ENCODE measurements at places on chromosomes 1 and 21.
A peak's percentile ranks its signal among the peaks of the same experiment; 100 is the strongest.

DNA sequence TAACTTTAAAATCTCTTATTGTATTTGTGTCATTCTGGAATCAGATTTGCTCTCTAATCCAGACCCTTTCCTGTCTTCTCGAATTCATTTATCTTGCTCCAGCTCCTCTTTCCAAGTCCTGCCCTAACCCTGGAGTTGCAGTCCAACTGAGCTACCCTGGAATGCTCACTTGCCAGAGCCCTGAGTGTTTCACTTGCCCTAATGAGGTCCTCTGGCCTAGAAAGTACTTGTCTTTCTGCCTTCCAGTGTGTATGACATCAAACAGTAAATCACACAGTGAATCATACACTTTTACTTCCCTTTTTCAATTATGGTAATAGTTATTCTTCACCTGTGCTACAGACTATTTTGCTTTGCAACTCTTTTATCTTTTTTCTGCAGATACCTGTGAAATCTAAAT is 96.9 kb downstream of the NEK7 start:
- no peak for DNase-seq

DNA sequence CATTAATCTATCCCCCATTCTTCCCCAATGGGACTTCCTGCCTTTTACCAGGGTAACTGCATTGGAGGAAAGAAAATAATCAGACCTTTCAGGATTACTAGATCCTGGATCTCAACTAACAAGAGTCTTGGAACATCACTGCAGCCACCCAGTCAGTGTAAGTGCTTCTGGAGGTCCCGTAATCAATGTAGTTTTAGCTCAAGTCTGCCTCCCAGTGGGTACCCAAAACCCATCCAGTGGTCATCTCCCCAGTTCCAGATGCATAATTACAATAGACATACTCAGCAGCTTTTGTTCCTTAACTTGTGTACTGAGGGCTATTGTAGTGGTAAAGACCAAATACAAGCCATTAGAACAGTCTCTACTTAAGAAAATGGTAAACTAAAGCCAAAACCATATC is 319.1 kb downstream of the GPATCH2 start:
- no peak for DNase-seq

DNA sequence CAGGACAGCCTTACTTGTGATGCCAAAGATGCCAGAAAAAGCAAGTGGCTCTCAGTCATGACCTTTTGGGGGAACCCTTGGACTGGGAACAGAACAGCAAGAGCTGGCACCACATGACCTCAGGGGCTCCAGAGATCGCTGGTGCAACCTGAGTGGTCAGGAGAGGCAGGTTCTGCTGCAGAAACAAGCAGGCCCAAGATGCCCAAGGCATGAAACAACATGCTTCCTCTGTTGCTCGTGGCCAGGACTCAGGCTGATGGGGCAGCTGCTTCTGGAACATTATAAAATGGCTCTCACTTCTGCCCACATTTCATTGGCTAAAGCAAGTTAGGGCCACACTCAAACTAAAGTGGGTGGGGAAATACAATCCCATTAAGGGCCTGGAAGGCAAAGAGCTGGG is 17.7 kb upstream of the CLSTN1 start:
- no peak for DNase-seq

DNA sequence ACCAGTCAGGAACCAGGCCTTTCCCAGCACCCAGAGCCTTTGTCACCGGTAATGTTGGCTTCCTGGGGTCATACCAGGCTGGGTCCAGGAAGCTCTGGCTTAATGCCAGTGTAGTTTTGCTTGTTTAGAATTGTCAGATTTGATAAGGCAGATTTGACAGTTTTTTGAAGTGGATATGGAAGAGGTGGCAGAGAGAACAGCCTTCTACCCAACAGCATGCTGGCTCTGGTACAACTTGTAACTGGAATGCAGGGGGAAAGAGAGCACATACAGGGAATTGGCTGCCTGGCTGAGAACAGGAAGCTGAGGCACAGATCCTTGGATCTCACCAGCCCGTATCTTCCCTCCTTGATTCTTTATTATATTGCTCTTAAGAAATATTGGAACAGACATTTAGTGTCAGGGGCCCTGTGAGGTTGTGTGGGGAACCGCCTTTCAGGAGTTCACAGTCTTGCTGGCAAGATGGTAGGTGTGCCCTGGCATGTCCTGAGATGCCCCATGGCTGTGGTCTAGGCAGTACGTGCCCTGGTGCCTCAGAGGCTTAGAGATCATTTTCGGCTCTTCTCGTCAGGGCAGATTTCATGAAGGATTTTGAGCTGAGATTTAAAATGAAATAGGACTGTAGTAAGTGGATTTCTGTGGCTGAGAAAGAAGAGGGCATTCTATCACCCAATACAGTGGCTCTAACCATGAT is 227.0 kb downstream of the PBX1 start:
- no peak for DNase-seq

GRCh38 chr1:192697771-192698170 is 61.8 kb downstream of the RGS13 start:
- DNase-seq: no peak

- no peak for DNase-seq
Measured at GRCh38 chr1:214475331-214475730, 76.1 kb downstream of the PTPN14 start.

GRCh38 chr1:2642131-2642559 is 9.3 kb upstream of the MMEL1 start:
- DNase-seq: no peak

- DNase-seq: no peak
Measured at GRCh38 chr1:64887689-64888217, 78.6 kb downstream of the JAK1 start.

- DNase-seq: no peak
Measured at GRCh38 chr1:182672487-182672836, 11.9 kb downstream of the RGS8 start.

DNA sequence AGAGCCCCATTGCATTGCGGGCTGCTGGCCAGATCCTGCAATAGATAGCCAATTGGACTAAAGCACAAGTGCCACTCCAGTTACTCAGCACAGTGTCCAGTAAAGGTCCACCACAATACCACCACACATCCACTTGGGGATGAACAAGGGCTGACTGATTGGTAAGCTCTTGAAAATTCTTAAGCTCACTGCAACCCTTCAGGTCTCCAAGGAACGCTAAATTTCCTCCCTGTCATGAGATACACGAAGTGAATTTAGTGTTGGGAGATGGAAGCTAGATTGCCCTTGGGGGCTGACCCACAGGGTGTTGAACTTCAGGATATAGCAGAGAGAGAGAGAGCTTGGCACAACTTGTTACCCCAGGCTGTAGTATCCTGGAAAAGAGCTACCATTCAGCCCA is 9.8 kb upstream of the AADACL3 start:
- no peak for DNase-seq

DNA sequence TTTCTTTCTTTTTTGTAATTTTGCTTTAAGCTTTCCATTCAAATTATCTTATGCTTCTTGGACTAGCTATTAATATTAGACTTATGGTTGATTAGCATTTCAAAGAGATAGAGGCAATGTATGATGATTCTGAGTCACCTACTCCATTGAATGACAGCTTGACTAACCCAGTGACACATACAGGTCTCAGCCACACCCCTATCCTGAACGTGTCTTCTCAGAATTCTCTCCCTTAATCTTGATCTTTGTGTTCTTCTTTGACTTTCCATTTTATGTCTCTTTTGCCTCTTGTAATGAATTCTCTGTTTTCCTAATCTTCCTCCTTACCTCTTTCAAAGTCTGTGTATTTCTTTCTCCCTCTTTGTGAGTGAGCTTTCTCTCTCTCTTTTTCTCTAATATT is 241.1 kb downstream of the PDE4B start:
- DNase-seq: no peak

DNA sequence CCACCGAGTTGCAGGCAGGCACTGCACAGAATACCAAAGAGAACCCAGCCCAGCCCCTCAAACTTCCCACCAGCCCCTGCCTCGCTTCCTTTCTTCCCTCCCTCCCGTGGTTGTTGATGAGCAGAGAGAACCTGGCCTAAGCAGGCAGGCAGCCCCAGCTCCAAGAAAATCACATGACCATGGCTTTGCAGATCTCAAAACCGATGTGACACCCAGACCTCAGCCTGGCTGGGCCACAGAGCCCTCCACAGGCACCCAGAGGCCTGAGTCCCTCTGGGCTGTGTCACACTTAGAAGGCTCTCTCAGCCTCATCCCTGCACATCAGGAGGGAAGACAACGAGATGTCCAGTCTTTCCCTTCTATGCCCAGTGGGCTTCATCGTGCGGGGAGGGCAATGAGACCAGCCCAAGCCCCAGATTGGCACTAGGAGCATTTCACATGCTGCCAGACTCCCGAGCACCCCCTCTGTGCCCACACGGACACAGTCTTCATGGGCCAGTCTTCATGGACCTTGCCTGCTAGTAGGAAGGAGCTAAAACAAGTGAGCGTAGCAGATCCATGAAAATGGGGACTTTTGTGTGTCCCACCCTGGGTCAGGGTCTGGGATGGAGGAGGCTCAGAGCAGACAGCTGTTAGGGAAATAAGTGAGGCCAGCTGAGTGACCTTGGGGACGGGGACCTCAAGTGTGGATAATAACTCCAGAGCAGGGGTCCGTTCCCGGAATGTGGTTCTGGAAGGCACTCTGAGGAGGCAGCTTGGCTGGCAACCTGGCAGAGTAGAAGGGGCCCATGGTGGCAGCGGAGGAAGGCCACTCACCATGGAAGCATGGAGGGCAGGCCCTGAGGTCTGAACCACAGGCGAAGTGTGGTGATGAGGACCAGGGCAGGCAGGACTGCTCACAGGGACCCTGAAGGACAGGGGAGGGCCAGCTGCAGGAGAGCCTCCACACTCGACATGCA is 204.4 kb upstream of the VAMP3 start:
- no peak for DNase-seq

DNA sequence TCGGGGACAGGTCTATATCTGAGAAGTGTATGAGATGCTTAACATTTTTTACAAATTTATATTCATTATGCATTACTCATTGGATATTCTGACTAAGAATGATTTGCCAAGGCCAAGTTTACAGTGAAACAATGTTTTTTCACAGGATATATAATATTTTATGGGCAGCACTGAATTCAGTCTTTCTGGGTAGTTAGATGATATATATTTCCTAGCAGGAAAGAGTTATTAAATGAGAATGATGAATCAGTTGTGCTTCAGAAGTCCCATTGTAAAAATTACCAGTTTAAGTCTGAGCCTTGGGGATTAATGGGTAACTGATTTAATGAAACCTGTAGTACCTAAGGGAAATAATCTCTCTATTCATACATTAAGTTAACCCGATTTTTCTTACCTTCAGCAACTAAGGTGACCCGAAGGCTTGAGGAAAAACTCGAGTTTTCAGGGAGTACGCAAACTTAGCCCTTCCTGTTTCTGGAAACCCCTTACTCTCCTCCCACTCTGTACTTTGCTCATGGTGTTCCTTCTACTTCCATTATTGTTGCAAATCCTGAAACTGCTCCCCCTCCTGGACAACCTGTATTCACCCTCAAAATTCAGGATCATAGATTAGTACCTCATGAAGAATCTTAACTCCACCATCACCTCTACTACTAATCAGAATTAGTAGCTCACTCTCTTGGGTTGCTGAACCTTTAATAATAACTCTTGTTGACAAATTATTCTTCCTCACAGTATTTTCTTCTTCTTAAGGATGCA is 135.1 kb downstream of the AK5 start:
- DNase-seq: no peak

- no peak for DNase-seq
Measured at GRCh38 chr1:172179918-172180317, 240.6 kb upstream of the C1orf105 start.

GRCh38 chr1:150875197-150876118 is 941 bp downstream of the ARNT start:
- no peak for DNase-seq

DNA sequence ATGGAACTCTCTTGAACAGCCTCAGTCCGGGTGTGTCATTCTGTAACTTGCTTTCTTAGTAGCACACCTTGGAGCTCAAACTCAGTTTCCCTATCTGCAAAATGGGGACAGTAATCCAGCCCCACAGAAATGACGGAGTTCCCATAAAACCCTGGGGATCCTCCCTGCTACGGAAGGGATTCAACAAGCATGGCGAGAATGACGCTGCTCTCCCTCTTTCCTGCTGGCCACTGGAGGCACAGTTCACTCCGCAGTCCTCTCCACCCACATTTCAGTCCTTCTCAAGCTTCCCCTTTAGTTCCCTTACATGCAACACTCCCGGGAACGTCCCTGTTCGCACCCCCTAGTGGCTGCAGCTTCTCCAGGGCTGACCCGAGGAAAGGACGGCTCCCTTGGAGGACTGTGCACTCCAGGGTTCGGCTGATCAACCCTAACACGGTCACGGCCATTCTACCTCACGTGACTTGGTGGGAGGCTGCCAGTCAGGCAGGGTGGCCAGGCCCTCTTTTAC is 20.6 kb downstream of the RUNX3 start:
- no peak for DNase-seq

GRCh38 chr1:218357893-218358232 is 12.7 kb downstream of the TGFB2 start:
- no peak for DNase-seq

GRCh38 chr1:3247521-3248121 is 178.6 kb downstream of the PRDM16 start:
- no peak for DNase-seq

DNA sequence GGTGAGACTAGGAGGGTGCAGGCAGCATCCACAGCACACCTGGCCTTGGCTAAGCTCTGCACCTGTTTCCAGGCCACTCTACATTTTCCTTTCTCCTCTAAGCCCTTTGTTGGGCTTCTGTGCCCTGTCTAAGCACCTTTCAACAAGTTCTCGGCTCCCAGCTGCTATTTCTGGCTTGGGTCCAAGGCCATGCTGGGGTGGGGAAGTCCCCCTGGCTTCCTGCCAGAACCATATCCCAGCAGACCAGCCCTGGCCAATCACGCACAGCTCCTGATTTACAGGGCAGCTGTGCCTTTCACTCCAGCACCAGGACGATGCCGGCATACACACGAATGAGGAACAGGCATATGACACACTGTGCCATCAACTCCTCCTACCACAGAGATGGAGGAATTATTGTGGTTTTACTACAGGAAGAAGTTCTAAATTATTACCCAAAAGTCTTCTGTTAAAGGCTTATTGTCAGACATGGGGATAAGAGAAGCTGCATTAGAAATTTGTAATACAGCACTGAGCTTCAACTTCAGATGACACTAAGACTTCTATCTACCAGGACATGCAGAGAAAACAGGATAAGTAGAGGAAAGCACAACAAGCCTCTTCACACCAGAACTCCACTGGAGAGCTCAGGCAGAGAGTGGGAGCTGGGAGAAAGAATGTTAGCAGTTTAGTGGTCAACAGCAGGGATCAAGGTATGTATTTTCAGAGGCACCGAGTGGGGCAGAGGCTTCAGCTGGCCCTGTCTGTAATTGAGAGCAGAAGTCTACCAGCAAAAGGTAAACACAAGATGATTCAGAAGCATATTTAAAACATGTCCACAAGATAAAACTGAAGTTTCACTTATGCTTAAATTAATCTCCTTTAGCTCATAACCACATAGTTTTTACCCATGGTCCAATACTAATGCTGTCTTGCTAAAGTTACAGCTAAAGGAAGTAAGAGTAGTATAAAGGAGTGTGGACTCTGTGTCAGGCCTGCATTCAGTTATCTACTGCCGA is 37.4 kb downstream of the TRIT1 start:
- DNase-seq: peak; percentile 100

GRCh38 chr1:79355090-79355489 is 348.6 kb upstream of the ADGRL4 start:
- no peak for DNase-seq
